Myocyte (in vitro differentiated cells): ENCODE measurements at places on chromosomes 12 and 14. TPM values are rescaled to one million over a fixed set of nuclear protein-coding genes. Genes with fewer than 3 reads are reported as not detected.

DNA sequence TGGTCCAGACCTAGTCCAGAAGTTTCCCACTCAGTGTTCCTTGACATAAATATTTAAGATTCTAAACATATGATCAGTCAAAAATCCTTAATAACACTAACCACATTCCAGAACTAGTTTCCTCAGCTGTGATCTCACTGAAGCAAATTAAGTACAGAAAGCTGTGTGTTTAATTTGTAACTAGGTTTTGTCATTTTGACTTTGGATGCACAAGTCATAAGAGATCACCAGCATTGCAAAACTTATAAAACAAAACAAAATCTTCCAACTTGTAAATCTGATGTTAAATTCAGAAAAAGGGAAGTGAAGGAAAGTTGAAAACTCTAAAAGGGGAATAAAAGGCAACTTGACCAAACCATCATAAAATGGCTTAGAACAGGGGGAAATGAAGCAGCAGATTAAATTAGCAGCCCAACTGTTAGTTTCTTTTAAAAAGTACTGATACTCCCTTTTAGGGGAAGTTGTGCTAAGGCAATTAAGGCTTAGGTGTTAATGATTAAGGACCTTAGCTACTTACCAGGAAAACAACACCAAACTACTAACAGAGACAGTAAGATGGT lies 56.6 kb downstream of the SH2B3 start:
- no peak for DNase-seq

GRCh38 chr12:52946334-52946733 lies 2.6 kb upstream of the KRT18 start:
- DNase-seq: no peak

DNA sequence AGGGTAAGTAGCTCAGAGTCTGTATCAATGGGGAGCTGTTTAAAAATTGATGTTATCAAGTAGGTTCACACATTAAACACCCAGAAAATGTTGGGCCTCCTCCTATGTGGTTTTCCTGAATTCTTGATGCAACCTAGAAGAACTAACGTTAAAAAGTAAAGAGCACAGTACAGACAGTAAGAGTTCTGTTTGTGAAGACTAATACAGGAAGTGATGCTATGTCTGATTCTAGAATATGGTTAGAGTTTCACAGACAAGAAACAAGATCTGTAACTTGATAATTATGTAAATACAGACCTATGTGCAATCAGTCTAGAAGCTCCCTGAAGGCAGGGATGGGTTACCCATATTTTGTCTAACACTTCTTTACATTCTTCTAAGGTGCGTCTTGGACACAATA lies 214.9 kb upstream of the BTG1 start:
- DNase-seq: no peak

GRCh38 chr12:84397263-84397662 lies 515.3 kb downstream of the SLC6A15 start:
- peak; percentile 0 for DNase-seq

GRCh38 chr12:129911428-129912049 lies 7.7 kb upstream of the TMEM132D start:
- DNase-seq: no peak

DNA sequence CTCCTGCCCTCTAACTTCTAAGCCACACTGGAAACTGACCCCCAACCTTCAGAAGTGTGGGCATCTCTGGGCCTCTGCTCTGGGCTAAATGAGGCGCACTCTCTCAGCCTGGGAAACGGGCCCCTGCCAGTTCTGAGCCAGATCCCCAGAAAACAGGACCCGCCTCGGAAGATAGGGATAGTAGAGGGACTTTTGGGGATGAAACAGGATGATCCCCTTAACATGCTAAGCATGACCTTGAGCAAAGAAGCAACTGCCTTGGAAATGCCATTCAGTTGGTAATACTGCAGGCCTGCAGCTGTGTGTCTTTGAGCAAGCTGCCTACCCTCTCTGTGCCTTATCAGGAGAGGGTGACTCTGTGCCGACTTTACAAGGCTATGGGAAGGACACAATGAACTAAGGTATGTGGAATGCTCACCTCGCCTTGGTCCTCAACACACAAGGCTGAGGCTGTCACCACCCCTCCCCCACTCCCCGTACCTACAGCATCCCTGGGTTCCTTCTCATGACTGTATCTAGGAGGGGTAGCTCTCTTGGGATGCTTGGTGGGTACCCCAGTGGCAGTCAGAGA lies 54.0 kb downstream of the NCOR2 start:
- no peak for DNase-seq

DNA sequence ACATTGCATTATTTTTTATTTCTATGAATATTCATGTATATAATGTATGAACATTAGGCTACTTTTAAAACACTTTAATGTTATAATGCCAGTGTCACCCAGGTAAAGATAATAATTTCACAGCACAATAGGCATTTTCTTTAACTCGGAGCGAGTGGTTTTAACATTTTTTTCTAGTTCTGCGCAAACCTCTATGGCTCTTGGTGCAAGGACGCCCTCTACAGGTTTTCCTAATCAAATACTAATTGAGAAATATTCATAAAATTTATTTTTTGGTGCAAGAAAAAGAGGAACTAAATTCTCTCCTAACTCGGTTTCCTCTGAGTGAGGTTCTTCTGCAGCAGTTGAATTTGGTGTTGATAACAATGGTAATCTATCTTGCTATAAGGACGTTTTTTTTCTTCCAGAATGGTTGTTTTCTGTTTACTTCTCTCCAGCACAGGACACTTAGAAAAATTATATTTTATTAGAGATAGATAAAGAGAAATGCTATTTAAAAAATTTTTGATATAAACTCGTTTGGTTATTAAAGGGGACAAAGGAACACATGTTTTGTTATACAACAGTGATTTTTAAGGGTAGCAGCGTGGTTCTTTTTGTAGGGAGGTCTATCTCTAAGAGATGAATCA lies 2.4 kb upstream of the WIF1 start:
- peak; percentile 48 for DNase-seq

- peak; percentile 83 for DNase-seq
Measured at GRCh38 chr12:78096909-78097597, 266.4 kb downstream of the NAV3 start.

DNA sequence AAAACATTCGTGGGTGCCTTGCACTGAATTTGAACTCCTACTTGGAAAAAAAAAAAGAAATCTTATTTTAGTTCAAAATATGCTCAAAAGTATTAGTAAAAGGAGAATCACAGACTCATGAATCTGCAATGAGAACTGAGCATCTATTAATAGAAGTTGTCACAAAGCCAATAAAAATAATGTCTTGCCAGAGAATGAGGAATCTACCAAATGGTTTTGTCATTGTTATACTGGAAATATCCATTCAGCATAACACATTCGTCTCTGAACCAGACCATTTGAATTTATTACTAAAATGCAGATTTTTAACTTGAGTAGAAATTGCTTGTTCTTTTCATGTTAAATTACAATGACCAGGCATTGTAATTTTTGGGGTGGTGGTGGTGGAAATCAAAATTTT lies 11.6 kb upstream of the PTPRB start:
- DNase-seq: peak; percentile 71

DNA sequence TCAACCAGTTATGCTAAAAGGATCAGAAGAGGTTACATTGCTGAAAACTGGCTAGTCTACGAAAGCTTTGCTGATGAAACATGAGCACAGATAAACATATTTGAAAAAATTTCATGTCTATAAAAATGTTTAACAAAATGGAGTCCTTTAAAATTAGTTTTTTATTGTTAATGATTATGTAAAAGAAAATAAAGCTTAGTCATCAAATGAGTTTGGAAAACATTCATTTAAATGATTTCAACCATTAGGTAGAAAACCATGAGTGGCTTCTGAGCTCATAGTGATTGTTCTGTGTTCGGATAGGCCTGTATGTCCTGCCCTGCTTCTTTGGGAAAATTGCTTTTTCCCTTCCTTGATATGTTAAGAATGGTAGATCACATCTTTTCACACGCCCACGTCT lies 584 bp upstream of the CD163L1 start:
- no peak for DNase-seq

- DNase-seq: no peak
Measured at GRCh38 chr12:41011939-41012338, 176.2 kb upstream of the PDZRN4 start.

DNA sequence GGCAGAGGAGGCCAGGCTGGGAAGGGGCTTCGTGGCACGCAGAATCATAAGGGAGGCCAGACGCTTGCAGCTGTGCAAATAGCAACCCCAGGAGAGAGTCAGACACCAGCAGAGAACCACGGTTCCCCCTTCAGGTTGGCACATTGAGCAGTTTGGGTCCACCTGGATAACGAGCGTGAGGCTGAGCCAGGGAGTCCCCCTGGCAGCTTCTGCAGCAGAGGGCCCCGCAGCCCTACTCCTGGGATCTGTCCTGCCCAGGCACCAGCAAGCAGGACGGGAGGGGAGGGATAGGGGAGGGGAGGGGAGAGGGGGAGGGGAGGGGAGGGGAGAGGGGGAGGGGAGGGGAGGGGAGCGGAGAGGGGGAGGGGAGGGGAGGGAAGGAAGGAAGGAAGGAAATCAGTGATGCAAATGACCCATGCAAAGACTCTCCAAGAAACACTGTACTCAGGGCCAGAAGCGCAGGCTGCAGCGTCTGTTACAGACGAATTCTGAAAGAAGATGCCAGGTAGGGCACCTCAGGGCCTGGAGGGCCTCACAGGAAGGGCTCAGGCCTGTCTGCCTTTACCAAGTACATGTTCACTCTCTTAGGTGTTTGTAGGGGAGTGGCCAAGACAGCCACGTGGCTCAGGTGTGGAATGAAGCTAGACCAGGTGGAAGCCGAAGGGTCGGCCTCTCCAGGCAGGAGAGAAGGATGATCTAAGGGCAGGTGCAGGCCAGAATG lies 32.3 kb upstream of the MMP17 start:
- no peak for DNase-seq

DNA sequence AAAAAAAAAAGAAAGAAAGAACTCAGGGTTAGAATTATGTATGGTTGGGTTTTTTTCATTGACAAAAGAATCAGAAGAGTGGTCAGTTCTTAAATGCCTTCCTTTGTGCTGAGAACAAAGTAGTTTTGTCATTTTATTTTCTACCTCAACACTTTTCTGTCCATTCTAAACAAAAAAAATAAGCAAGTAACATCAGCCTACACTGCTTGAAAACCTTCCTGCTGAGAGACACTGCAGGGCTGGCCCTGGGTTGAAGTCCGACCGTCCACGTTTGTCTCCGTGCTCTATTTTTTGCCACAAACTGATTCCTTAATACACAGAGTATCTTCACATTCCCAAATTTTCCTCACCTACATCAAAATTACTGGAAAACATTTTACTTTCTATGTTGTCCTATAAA lies 211.6 kb upstream of the PDZRN4 start:
- no peak for DNase-seq

DNA sequence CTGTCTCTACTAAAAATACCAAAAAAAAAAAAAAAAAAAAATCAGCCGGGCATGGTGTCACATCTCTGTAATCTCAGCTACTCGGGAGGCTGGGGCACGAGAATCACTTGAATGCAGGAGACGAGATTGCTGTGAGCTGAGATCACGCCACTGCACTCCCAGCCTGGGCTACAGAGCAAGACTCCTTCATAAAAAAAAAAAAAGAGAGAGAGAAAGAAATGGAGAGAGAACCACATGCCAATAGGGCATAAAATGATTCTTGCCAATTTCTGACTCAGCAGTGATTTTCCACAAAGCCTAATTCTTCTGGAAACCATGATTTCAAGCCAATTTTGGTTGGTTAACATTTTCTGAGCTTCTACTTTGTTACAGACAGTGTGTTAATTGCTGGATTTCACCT lies 250.4 kb upstream of the SEL1L start:
- no peak for DNase-seq

DNA sequence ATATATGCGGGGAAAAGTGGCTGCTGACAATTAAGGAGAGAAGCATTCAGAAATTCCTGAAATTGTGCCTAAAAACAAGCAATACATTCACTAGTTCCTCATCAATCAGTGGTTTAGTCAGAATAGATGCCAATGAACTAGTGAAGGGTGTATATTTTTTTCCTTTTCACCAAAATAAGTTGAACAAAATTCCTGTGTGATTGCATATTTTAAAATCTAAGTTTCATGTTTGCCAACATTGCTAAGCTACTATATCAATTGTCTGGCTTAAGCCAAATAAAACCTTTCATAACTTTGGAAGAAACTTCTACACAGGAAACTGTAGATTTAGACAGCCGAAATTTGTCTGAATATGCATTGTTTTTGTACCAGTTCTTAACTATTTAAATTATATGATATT lies 8.7 kb downstream of the PRKD1 start:
- no peak for DNase-seq

GRCh38 chr14:28247491-28247890 lies 519.1 kb upstream of the FOXG1 start:
- DNase-seq: no peak

- DNase-seq: no peak
Measured at GRCh38 chr12:23893611-23894010, 55.9 kb downstream of the SOX5 start.

GRCh38 chr14:91870001-91870400 lies 2.7 kb upstream of the TC2N start:
- DNase-seq: no peak

DNA sequence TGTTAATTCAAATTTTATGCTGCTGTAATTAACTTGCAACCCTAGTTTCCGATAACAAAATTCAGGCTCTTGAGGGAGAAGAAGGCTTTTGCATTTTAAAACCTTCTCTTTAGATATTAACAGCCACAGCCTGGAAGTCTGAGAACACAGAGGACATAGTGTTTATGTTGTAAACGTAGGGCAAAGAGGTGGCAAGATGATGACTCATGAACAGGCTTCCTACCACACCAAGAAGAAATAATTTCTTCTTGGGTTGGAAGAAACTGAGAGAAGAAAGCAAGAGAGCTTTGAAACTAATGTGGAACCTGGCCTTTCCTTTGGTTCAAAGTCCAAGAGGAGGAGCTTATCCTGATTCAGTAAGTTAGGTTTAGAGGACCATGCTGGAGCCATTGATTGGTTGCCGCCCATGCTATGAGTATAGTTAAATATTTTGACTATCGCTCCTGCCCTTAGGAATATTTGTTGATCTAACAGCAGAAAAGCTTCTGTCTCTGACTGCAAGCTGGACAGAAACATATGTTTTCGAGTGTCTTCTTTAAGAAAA lies 31.8 kb downstream of the CCDC198 start:
- no peak for DNase-seq

DNA sequence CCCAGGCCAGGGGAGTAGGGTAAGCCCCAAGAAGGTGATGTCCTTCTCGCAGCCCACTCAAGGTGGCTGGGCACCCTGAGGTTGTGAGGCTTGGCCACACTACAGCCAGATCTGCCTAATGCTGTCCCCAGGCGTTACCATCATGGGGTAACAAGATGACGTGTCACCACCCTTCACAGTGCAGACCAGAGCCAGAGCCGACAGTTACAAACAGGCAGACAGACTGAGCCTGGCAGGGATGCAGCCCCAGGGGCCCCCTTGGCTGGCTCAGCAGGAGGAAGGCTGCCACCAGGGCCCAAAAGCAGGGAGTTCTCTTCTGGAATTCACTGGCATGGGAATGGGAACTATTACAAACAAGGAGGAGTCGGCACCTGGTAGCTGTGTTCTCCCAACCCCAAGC lies 302.7 kb upstream of the NOS1 start:
- DNase-seq: no peak

The CD27 gene
- total RNA-seq: not detected in 2 replicates

The CPSF2 gene
- 54.7 and 65.2 TPM in 2 replicates for total RNA-seq

The CEP170B gene
- total RNA-seq: 45.5 and 58.2 TPM in 2 replicates

The CCT2 gene
- total RNA-seq: 297 and 325 TPM in 2 replicates

The DPPA3 gene
- not detected in 2 replicates for total RNA-seq

The OLR1 gene
- total RNA-seq: not detected in 2 replicates

The EML5 gene
- total RNA-seq: 0.10 TPM in 1 of 2 replicates, not detected in the other

The RNASE1 gene
- not detected in 2 replicates for total RNA-seq

The ATXN2 gene
- total RNA-seq: 16.4 and 18.3 TPM in 2 replicates

The ESR2 gene
- total RNA-seq: 0.16 and 0.43 TPM in 2 replicates
